ENCODE measurements at places on chromosomes 12 and 14.

DNA sequence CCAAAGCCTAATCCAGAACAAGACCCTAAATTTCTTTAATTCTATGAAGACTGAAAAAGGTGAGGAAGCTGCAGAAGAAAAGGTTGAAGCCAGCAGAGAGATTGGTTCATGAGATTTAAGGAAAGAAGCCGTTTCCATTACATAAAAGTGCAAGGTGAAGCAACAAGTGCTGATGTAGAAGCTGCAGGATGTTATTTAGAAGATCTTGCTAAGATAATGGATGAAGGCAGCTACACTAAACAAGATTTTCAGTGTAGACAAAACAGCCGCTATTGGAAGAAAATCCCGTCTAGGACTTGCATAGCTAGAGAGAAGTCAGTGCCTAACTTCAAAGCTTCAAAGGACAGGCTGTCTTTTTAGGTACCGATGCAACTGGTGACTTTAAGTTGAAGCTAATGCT lies 65.4 kb upstream of the AMIGO2 start:
- no peak for DNase-seq

DNA sequence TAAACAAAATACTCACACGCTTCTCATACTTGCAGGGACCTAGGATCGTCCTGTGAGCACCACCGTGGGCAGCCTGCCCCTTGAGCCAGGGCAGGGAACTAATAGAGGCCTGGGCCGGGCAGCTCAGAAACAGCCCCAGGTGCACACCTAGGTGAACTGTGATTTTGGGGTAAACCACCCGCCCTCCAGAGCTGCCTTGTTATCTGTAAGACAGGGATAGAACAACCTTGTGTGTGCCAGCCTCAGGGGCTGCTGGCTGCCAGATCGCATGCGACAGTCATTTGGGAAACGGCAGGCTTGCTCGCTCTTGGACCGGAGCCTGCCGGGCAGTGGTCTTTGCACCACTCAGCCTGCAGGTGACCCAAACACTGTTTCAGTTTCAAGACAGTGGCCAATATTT lies 86.8 kb downstream of the ADGRD1 start:
- DNase-seq, result no peak

GRCh38 chr12:14153803-14154202 lies 172.4 kb upstream of the GRIN2B start:
- no peak for DNase-seq

DNA sequence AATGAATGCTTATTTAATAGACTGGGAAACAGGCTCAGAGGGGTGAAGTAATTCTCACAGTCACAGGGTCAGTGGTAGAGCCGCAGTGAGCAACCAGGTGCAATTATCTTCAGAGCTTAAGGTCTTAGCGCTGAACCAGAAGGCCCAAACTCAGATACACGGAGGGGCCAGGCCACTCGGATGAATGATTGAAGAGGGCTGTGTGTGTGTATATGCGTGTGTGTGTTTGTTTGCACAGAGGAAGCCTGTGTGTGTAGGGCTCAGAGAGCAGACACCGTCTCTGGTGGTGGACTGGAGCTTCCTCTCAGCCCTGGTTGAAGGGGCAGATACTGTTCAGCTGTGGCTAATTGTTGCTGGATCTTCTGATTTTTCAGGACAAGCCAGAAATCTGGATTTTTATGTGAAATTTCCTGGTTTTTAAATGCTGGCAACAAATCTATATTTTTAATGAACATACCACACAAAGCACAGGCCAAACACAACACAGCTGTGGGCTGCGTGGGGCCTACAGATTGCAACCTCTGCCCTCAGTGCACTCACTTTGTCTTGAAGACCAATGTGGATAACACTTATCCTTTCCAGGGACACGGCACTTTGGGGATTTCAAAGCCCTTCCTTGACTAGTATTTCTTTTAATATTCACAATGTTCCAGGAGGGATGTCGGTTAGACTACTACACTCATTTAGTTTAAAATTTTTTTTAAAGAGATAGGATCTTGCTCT lies 94.5 kb upstream of the NRXN3 start:
- DNase-seq, result no peak

GRCh38 chr12:79001404-79001803 lies 136.8 kb downstream of the SYT1 start:
- DNase-seq, result no peak

DNA sequence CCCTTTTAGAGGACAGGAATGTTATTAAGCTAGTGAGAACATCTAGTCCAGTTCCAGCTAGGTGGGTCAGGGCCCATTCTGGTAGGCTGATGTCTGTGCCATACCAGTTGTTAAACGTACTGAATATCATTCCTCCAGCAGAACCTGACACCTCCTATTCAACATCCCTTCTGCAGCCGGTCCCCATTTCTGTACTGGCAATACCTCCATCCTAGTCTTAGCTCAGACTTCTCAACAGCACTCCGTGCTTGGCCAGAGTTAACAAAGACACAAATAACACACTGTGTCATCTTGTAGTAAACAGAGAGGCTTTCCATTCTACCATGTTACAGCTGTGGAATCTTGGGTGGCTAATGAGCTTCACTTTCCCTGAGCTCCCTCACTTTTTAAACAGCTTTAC lies 94.3 kb upstream of the PDE3A start:
- no peak for DNase-seq

DNA sequence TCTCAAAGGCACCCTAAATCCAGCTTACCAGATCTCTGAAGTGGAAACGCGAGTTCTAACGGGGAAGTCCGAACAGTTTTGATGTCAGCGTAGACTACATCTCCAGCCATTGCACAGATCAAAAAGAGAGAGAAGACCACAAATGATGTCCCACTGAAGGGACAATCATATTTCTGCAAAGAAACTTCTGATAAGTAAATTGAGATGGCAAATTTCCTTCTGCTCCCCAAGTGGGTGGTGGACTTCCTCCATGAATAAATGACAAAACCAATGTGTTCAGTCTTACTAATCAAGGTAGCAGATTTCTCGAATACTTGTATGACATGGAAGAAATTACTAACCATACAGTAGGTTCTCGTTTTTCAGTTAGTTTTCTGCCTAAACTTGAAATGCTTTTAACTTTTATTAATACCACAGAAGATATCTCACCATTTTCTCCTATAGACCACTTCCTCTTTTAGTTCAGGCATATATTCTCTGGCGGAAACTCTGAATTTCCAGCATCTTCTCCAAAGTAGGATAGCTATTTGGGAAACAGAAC lies at the start of gene CLECL1:
Gene CLECL1, minus strand, starts transcription at position 177 of the 541 bp plus-strand sequence.
- DNase-seq, result peak; percentile 52

- DNase-seq, result no peak
These were observed 305.6 kb downstream of the RAD51B start for GRCh38 chr14:68124979-68125731.

GRCh38 chr14:21063479-21063878 lies 5.9 kb downstream of the RNASE8 start:
- no peak for DNase-seq

- DNase-seq, result no peak
These were observed 93.7 kb upstream of the USP15 start for GRCh38 chr12:62166525-62166924.

GRCh38 chr14:91545946-91546716 lies 36.0 kb upstream of the PPP4R3A start:
- DNase-seq, result no peak

- DNase-seq, result no peak
These were observed at the start of gene KRT80 for GRCh38 chr12:52191841-52192791. Gene KRT80, minus strand, starts transcription at chr12:52192014. Its CDS starts 112 bp downstream, at chr12:52191902.

DNA sequence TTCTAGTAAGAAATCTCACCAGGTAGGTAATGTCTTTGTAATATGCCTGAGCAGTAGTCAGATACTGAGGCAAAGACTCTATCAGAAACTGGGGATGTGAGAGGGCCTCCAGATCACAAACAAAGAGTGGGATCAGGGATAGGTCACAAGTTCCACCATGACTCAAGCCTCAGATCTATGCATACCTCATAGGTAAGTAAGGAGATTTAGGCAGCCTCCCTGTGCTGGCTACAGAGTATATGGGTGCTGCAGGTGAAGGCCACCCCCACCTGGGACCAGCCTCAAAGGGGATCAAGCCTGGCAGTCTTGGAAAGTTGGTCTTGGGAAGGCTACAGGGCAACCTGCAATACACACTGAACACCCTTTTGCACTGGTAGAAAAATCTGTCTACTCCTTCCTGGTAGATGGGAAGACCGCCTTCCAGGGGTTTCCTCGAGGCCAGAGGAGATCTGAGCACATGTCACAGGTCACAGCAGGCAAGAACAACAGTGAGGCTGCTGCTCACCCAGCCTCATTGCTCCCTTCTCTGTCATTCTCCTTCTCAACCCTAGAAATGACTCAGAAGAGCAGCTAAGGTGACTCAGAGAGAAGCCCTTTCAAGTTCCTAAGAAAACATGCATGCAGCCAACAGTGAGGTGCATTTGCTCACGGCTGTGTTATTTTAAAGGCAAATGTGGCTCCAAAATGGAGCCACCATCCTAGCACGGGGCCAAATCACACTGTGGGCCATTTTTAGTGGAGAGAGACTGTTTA lies 143.4 kb upstream of the CDKN3 start:
- no peak for DNase-seq

DNA sequence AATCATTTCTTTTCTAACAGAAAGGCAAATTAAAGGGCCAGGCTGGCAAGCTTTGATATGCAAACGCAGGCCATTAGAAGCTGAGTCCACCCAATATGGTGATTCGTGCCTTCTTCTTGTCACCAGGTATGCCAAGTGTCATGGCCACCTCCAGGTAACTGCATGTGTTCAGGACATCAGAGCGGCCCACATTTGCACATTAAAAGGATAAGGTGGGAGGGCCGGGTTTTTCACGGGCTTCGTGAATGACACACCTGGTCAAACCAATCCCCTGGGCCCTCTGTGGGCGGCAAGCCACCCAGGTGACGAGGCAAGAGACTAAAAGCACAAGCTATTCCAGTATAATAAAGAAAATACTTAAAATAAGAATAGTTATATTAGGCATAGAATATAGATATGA lies 75.9 kb upstream of the TSPAN11 start:
- no peak for DNase-seq

GRCh38 chr12:52141306-52141705 lies 50.5 kb downstream of the KRT80 start:
- DNase-seq, result no peak

DNA sequence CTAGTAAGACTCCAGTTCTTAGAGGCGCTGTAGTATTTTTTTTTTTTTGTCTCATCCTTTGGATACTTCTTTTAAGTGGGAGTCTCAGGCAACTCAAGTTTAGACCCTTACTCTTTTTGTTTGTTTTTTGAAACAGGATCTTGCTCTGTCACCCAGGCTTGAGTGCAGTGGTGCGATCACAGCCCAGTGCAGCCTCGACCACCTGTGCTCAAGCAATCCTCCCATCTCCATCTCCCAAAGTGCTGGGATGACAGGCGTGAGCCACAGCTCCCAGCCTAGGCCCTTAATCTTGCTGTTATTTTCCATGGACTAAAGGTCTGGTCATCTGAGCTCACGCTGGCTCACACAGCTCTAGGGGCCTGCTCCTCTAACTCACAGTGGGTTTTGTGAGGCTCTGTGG lies 21.3 kb downstream of the GPRC5A start:
- DNase-seq, result no peak

GRCh38 chr12:2719392-2719791 lies 75.4 kb upstream of the FKBP4 start:
- no peak for DNase-seq

DNA sequence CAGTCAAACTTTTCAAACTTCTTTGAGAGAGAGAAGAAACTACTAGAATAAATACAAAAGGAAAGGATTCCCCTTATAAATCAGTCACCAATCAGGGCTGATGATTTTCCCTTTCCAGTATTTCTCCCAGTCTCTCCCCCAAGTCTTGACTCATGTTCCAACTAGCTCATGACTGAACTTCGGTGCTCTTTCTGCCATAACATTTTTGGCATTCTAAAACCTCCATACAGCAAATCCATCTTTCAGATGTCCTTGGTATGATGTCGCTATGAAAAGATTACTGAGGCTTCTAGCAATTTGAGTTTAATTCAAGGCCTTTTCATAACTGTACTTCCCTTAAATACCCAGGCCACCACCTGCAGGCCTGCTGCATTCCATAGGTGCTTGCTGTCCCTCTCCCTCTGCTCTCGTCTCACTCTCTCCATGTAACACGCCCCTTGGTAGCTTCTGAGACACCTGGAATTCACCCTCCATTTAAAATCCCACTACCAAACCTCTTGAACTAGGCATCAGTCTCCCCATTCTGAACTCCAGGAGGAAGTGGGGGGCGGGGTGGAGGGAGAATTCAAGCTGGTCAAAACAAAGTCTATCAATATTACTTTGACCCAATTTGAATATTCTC lies 2.4 kb downstream of the PRKD1 start:
- DNase-seq, result no peak

GRCh38 chr12:60333461-60333860 lies 737.6 kb downstream of the SLC16A7 start:
- no peak for DNase-seq

GRCh38 chr12:45098766-45099165 lies 47.9 kb upstream of the DBX2 start:
- DNase-seq, result no peak

DNA sequence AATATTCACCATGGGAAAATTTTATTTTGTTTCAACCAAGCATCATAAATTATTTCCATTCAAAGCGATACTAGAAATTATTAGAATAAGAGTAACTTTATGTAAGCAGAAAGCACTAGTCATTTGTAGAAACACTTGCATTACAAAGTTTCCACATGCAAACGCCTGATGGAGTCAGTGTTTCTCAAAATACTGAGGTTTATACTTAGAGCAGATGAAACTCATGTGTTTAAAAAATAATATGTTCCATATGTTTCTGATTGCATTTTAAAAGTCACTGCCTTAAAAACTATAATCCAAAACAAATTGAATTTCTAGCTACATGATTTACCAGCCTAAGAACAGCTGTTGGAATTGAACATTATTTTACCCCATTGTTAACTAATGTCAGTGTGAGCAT lies 1246.4 kb downstream of the SLC16A7 start:
- DNase-seq, result no peak

DNA sequence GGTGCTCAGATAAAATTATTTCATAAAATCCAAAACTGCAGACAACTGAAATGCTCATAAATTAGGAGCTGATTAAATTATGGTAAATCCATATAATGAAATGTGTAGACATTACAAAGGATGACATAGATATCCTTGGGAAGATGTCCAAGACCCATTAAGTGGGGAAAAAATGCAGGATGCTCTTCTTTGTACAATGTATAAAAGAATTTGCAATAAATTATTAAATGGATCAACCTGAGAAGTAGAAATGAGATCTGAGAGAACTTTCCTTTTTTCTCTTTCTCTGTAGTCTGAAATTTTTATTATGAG lies 336.4 kb upstream of the E2F7 start:
- DNase-seq, result no peak

- no peak for DNase-seq
These were observed 304.4 kb downstream of the VRK1 start for GRCh38 chr14:97101561-97101960.

GRCh38 chr14:56870336-56870735 lies 60.1 kb upstream of the OTX2 start:
- DNase-seq, result no peak

- DNase-seq, result no peak
These were observed 83.9 kb downstream of the BMP4 start for GRCh38 chr14:53872681-53873089.

GRCh38 chr14:63692310-63693020 lies 35.4 kb downstream of the SGPP1 start:
- no peak for DNase-seq
